Fibroblast of the aortic adventitia (primary cell): ENCODE measurements at places on chromosomes 2 and 18. TPM values are rescaled to one million over a fixed set of nuclear protein-coding genes. Genes with fewer than 3 reads are reported as not detected.

DNA sequence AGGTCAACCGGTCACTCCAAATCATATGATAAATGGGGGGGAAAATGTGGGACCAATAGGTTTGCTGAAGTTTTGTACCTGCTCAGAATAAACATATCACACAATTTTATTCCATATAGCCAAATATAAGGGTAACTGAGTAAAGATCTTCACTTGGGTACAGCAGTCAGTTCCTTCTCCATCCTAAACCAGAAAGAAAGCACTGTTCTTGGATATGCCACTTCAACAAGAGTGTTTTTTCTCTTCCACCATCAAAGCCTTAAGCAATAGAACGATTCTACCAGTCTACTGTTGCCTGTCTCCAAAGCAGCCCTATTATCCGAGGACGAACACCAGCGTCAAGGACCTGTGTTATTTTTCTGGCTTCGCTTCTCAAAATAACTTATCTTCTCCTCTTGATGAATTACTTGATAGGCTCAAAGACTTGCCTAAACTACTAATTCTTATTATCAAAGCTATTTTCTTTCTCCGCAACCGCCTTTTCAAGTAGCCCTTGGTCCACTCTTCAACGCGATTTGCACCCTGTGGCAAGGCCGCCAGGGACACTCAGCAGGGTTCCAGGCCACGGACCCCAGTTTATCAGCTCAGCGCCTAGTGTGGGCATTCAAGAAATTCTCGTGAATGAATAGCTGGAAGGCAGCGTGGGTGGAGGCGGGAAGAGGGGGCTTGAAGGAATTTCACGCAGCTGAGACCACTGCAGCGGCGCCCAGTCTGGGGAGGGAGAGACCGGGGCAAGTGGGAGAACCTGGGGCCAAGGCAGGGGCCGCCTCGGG is 646 bp downstream of the ALS2 start:
- DNase-seq, result peak; percentile 25

DNA sequence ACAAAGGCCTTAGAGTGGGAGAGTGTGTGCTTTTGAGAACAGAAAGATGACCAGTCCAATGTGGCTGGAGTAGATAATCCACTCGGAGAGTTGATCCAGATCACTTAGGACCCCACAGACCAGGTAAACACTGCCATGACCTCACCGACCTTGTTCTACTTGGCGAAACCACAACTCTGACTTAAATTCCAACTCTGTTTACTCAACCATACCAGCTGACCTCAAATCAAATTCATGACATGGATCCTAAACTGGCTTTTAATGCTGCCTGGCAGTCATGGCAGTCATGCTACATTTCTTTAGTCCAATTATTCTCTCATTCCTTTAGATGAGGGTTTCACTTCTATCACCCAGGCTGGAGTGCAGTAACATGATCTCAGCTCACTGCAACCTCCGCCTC is 347.1 kb upstream of the FAM98A start:
- DNase-seq, result no peak

- DNase-seq, result peak; percentile 15
These were observed 594.0 kb upstream of the ACVR2A start for GRCh38 chr2:147250652-147251356.

TEX261 gene
- 11.8 and 44.2 TPM in 2 replicates for total RNA-seq

MPHOSPH10 gene
- 23.4 and 56.3 TPM in 2 replicates for total RNA-seq
